ENCODE measurements at places on chromosomes 13 and 19. TPM values are rescaled to one million over a fixed set of nuclear protein-coding genes. Genes with fewer than 3 reads are reported as not detected.

LYL1 gene
- 8.3 TPM for total RNA-seq

SOX21 gene
- 0.05 TPM for total RNA-seq

KLK14 gene
- total RNA-seq = 0.09 TPM

TPP2 gene
- total RNA-seq = 47.4 TPM

EID2B gene
- 4.3 TPM for total RNA-seq

COL5A3 gene
- total RNA-seq = 1.6 TPM

STOML3 gene
- total RNA-seq = 0.05 TPM

SHD gene
- total RNA-seq = 0.80 TPM

ZNF628 gene
- total RNA-seq = 1.1 TPM

FUT2 gene
- 0.66 TPM for total RNA-seq

YJEFN3 gene
- total RNA-seq = 1.0 TPM

CCDC122 gene
- total RNA-seq = 5.6 TPM

C1QTNF9 gene
- 0.38 TPM for total RNA-seq

Data from thymus (tissue), 14 donors.